Hindlimb muscle (tissue), 1 donor: ENCODE measurements at places on chromosomes 16 and 17. TPM values are rescaled to one million over a fixed set of nuclear protein-coding genes. Genes with fewer than 3 reads are reported as not detected.

The CCL5 gene
- polyA plus RNA-seq, result 0.74 TPM

DNA sequence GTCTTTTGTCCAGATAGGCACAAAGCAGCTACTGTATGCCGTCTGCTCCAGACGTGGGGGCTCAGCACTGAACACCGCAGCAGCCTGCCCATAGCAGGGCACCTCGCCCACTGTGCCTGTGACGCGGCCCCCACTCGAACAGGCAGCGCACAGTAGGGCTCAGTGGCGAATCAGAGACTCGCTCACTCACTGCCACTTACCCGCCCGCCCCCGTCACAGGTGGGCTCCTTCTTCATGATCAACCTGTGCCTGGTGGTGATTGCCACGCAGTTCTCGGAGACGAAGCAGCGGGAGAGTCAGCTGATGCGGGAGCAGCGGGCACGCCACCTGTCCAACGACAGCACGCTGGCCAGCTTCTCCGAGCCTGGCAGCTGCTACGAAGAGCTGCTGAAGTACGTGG lies 23.6 kb downstream of the TPSG1 start:
- no peak for DNase-seq

GRCh38 chr16:84193480-84193879 lies 2.5 kb downstream of the ADAD2 start:
- no peak for DNase-seq

The MYH3 gene
- 16,698 TPM for polyA plus RNA-seq
